ENCODE measurements at places on chromosomes 2 and 18.

GRCh38 chr2:130917006-130917688, 80.4 kb downstream of the ARHGEF4 start:
- DNase-seq = no peak

DNA sequence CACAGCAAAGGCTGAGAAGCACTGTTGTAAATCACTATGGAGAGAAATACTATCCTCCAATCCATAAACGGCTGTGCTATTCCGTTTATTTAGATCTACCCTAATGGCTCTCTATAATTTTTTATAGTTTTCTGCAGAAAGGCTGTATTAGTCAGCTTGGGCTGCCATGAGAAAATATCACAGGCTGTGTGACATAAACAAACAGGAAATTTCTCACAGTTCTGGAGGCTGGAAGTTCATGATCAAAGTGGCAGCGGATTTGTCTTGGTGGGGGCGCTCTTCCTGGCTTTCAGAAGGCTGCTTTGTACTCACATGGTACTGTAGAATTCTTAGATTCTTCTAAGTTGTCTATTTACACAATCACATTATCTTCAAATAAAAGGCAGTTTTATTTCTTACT, 44.1 kb downstream of the C1D start:
- DNase-seq = no peak

GRCh38 chr18:7532942-7533341, 34.2 kb upstream of the PTPRM start:
- no peak for DNase-seq

GRCh38 chr18:76874642-76875389, 52.5 kb downstream of the ZNF236 start:
- no peak for DNase-seq

DNA sequence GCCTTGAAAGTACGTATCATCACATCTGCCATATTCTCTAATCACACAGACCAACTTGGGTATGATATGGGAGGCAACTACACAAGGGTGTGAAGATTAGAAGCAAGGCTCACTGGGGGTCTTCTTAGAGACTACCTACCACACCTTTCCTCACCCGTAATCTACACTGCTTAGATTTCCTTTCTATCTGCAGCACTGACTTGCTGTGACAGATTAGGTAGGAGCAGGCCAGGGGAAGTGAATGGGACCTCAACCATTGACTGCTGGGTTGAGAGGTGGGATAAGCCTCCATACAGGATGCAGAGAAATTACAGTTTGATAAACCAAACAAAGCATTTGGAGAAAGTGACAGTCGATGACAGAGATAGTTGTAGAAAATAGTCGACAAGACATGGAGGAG, 119.0 kb upstream of the SERPINE2 start:
- no peak for DNase-seq

- DNase-seq = no peak
Observed at GRCh38 chr2:144522897-144523595, 3.1 kb upstream of the ZEB2 start.

DNA sequence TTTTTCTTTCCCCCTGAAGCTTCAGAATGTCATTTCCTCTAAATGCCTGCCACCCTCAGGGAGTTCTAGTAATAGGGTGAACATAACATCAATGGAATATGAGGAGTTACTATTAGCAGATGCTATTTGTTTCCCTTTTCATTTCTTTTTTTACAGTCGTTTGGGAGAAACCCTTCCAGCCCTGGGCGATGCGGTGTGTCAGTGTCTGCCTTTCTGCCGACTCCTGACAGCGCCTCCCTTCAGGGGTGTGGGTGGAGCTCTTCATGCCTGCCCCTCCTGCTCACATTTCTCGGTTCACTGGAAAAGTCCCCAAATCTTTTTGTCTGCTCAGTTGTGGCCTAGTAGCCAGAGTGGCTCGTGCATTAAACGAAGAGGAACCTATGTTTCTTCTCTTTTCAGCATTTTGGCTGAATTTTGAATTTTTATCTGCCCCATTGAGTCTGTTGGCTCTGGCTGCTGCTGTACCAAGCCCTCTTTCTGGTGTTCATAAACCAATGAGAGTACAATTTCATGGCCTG, 72.3 kb downstream of the FMNL2 start:
- DNase-seq = no peak

- DNase-seq = no peak
Observed at GRCh38 chr2:44277541-44277940, 2.3 kb downstream of the SLC3A1 start.

- no peak for DNase-seq
Observed at GRCh38 chr18:43661570-43661969, 384.3 kb upstream of the SYT4 start.

GRCh38 chr2:164793529-164793928, 48.1 kb downstream of the COBLL1 start:
- no peak for DNase-seq

Measured in stimulated activated CD8-positive, alpha-beta memory T cell treated with anti-CD3 and anti-CD28 coated beads, Interleukin-7, amount 100 ng/mL, for 4 hours (primary cell).